NCI-H1417 treated with DMSO at 0.1 percent for 48 hours (cell line): ENCODE measurements at places on chromosomes 1 and 21.

DNA sequence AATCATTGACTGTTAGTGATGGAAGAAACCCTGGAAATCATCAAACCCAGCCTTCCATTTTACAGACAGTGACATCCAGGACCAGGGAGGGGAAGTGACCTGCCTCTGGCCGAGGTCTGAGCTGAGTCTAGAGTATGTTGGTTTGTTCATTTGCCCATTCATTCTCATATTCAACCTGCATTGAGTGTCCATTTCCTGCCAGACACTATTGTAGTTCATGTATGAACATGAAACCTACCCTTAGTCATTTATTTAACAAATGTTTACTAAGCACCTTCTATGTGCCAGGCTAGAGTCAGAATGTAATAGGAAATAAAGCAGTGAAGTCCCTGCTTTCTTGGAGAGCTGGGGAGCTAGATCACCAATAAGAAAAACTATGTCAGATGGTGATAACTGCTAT lies 51.3 kb downstream of the KCND3 start:
- no peak for DNase-seq

DNA sequence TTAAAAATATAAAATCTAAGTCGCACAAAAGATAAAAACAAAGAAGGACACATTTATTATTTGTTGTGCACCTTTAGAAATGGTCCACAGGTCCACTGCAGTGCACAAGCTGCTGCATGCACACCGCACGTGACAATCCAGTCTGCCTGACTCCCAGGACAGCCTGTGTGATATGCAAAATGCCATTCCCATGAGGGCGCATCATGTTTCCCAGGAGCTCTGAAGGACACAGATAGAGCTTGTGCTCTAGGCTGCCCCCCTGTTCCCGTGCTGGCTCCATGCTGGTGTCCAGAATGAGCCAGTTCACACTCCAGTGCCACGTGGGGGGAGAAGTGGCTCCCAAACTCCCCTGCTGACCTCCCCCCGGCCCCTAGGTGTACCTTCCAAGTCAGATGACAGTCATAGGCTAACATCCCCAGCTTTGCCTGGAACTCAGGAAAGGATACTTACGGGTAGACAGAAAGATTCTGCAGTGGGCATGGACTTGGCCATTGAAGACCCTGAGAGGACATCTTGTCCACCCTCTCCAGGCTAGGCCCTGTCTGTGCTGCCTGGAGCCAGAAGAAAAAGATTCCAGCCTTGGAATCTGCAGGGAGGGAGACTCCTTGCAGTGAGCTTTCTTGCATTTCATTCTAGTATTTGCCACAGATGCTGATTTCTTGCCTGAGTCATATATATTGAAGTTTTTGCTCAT lies 26.3 kb downstream of the RAB7B start:
- no peak for DNase-seq

DNA sequence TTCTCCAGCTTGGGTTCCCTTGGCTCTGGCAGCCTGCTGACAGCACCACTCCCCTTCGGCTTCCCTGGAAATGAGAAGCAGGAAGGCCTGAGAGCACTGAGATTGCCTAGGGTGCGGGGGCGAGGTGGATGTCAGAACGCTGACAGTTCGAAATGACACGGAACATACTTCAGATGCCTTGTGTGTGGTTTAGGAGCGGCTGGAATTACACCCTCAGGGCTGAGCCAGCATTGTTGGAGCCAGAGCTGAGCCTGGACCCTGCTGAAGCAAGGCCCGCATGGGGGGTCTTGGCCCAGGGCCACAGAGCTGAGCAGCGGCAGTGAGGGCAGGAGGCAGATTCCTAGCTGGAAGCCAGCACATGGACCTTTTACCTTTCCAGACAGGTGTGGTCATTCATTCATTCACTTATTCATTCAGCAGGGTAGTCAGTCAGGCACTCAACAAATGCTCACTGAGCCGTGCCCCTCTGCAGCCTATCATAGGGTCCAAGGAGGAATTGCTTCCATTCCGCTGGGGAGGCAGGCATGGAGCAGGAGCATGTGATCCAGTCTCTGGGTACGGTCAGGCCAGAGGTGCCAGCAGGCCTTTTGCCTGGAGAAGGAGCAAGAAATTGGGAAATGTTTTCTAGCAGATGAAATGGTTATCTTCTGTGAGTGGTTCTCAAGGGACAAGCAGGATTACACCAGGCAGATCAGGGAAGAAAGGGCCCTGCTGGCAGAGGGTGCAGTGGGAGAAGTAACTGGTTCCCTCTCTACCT lies 6.6 kb upstream of the FOXE3 start:
- no peak for DNase-seq

GRCh38 chr1:16922885-16923431 lies 1.2 kb downstream of the CROCC start:
- DNase-seq, result no peak

DNA sequence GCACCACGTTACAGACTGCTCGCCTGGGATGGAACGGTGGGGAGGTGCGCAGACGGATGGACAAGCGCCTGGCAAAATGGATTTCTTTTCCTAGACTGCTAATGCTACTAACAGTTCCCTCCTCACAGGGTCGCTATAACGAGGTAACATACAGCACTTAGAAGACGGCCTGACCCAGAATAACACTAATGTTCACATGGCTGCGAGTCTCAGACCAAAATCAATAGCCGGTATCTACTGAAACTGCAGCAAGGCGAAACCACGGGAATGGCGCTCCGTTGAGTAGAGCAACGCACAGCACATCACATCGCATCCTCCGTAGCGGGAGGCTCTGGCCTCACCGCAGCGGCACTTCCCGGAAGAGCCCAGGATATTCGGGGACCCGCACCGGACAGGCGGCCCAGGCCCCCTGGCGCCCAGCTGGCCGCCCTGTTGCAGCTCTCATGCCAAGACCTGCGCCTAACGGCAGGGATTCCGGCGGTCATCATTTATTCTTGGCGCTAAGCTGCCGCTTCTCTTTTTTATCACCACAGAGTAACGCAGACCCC lies 46.6 kb downstream of the VPS26C start:
- peak; percentile 9 for DNase-seq
